ENCODE measurements at places on chromosomes 11 and 22. TPM values are rescaled to one million over a fixed set of nuclear protein-coding genes. Genes with fewer than 3 reads are reported as not detected.
A peak's percentile ranks its signal among the peaks of the same experiment; 100 is the strongest.

The C11orf91 gene
- polyA plus RNA-seq, result not detected

The PHOX2A gene
- polyA plus RNA-seq, result not detected

The ASCL2 gene
- polyA plus RNA-seq, result 0.82 TPM

The SNX32 gene
- polyA plus RNA-seq, result 3.1 TPM

The OR10A2 gene
- not detected for polyA plus RNA-seq

The FJX1 gene
- polyA plus RNA-seq, result 5.9 TPM

The OTOG gene
- polyA plus RNA-seq, result 0.14 TPM

The TMEM184B gene
- polyA plus RNA-seq, result 35.5 TPM

The RASGRP2 gene
- polyA plus RNA-seq, result 9.9 TPM

- DNase-seq, result no peak
Measured at GRCh38 chr22:28188178-28188879, 269.3 kb upstream of the PITPNB start.

- no peak for DNase-seq
Measured at GRCh38 chr11:116885951-116886655, 48.7 kb upstream of the APOA1 start.

- DNase-seq, result no peak
Measured at GRCh38 chr11:78406568-78407196, 10.9 kb downstream of the GAB2 start.

- no peak for DNase-seq
Measured at GRCh38 chr11:72573072-72573854, 101.0 kb downstream of the PDE2A start.

GRCh38 chr11:121337740-121338272, 45.2 kb downstream of the SC5D start:
- DNase-seq, result peak; percentile 48

DNA sequence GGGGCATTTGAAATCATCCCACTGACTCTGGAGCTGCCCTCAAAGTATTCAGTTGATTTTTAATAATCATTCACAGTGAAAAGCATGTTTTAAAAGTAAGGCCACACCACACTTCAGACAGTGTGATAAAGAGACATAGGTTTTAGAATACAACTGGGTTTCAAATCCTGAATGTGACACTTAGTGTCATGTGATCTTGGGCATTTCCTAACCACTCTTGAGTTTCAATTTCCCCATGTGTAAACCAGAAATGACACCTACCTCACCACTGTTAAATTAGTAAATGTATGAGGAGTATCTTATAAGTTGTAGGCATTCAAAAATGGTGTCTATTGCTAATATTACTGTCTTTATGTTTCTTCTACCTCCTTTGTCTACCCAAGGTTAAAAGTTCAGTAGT, 5.4 kb downstream of the TMEM123 start:
- DNase-seq, result no peak

GRCh38 chr11:45926001-45926401, 3.5 kb downstream of the LARGE2 start:
- DNase-seq, result no peak

GRCh38 chr11:69374110-69374945, 80.4 kb downstream of the MYEOV start:
- no peak for DNase-seq

DNA sequence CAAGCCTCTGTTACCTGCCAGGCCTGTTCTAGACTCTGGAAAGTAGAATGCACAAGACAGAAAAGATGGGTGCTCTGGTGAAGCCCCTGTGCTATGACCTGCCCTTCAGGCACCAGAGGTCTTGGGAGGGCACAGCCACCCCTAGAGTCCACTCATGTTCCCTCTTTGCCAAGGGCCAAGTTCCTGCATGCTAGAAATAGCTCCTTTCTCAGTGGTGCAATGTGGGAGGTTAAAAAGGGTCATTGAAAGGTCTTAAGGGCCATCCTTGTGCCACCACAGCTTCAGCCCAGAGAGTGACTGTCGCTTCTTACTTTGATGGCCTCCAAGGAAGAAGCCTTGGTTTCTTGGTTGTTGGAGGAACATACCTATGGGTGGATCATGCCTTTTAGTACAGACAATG, 84.6 kb upstream of the PARVA start:
- no peak for DNase-seq

DNA sequence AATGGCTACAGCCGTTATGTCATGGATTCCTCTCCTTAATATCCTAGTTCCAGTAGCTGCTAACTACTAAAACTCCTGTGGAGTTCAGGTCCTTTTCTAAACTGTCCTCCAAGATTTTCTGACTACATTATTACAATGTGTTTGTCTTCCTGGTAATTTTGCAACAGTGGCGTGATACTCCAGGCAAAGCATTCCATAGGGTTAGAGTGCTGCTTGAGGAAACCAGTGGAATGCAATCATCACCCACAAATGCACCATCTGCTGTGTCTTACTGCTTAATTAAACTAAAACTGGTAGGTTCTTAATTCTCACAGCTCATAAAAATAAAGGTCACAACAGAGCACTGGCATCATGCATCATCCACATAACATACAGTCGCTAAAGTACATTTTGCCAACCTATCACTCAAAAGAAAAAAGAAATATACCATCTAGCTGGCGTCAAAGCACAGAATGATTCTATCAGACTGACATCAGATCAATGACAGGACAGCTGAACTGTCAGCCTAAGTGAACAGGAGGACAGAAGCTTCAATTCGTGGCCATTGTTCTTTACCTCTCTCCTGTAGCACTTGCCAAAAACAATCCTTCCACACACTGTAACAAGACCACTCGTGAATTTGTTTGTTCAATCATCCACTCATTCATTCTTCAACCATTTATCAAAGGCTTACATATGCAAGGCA, 182.5 kb downstream of the CADM1 start:
- DNase-seq, result no peak

- no peak for DNase-seq
Measured at GRCh38 chr22:30186510-30186909, 60.0 kb downstream of the LIF start.

GRCh38 chr11:27217948-27218420, 145.0 kb downstream of the CCDC34 start:
- DNase-seq, result no peak

DNA sequence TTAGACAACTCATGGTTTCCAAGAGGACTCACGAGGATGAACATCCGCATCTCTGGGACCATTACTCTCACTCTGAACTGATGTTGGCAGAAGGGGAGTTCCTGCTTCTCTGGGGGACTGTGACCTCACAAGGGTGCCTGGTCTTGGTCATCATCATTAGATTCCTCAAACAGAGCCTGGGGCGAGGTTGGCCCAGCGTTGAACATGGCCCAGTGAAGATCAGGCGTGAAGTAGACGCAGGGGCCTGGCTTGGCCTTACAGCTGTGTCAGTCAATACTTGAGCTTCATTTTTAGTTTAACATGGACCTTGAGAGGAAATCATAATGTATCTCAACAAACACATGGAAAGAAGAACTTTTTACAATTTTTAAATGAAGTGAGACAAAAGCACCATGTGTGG, 617.1 kb downstream of the BRD1 start:
- no peak for DNase-seq

GRCh38 chr11:19474954-19475721, 234.4 kb upstream of the E2F8 start:
- no peak for DNase-seq

DNA sequence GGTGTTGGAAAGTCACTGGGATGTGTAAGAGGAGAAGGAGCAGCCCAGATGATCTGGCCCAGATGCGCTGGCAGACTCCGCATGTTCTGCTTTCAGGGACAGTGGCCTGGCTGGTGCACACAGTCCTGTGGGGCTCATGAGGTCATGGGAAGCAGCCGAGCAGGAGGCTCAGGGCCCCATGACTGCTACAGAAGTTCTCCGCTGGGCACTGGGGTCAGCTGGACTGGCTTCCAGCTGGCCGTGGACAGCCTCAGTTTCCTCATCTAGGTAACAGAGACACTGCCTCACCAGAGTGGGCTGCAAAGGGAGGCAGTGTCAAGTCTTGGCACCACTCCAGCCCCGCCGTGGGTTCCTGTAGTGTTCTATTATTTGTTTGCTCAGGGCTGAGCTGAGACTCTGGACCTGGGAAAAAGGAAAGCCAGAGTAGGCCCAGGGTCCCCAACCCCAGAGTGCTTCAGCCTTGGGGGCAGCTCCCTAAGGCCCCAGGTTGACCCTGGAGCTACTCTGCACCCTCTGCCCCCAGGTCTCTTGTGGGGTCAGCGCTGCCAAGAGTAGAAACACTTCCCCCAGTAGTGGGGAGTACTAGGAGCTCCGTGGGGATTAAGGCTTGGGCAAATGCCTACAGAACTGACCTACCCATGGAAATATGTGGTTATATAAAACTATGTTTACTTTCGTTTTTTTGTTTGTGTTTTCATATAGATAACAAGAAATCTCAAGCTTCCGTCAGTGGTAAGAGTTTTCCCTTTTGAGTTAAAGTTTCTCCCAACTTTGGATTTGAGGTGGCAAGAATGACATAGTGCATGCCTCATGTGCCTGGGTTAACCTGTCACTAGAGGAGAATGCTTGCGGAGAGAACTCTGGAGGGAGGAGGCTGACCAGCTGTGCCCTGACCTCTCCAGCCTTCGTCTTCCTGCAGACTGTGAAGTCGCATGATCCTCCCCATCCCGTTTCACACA, 45.3 kb downstream of the MED15 start:
- no peak for DNase-seq

GRCh38 chr11:74019860-74020259, 11.0 kb upstream of the UCP3 start:
- no peak for DNase-seq

GRCh38 chr11:39804271-39804670, 1655.2 kb downstream of the LRRC4C start:
- DNase-seq, result no peak

DNA sequence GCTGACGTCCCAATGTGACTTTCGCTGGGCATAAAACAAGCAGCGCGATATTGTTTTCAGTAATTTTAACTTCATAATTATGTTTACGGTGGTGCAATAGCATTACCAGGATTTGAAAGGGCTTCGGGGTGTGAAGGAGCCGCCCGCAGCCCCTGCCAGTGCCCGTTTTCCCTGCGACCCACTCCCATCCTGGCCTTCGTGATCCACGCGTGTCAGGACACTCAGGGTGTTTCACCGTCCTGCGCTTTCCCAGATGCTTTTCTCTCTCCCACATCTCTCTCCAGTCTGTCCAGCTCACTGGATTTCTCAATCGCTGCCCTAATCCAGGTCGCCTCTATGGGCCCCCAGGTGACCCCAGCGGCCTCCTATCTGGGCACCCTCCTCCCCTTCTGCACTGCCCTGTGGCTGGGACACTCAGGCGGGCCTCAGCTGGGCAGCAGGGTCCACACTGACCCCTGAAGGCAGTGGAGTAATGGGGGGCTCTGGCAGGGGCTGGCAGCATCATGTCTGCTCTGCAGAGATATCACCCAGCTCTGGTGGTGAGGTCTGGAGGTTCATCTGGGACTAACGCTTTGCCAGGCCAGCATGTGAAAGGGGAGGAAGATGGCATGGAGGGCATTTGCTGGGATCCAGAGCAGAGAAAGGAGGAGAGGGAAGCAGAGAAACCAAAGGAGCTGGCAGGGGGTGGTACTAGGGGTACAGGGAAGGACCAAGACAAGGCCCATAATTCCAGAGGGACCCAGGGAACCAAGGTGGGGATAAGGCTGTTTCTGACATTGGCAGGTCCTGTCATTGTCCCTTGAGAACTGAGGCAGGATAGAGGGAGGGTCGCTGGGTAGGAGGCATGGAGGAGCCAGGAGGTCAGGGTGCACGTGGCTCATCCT, 622.8 kb downstream of the BRD1 start:
- DNase-seq, result no peak

- DNase-seq, result no peak
Measured at GRCh38 chr22:20267441-20268278, 458 bp downstream of the RTN4R start.

- DNase-seq, result no peak
Measured at GRCh38 chr11:121448431-121448941, 3.6 kb upstream of the SORL1 start.

DNA sequence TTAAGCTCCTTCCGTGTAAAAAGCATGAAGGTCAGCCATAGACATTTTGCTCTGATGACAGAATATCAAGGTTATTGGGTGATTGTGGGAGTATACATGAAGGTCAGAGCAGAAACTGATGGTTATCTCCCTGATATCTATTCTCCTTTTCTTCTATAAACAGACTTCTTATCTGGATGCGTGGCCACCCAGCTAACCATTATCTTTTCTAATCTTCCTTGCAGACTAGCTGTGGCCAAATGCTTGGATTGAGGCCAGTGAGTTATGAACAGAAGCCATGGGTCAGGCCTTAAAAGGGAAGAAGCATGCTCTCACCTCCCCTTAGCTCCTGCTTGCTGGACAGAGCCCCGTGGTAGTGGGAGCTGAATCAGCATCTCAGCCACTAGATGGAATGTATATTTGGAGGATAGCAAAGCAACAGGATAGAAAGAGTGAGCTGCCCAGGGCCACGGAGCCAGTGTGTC, 31.3 kb upstream of the LRRC55 start:
- no peak for DNase-seq

DNA sequence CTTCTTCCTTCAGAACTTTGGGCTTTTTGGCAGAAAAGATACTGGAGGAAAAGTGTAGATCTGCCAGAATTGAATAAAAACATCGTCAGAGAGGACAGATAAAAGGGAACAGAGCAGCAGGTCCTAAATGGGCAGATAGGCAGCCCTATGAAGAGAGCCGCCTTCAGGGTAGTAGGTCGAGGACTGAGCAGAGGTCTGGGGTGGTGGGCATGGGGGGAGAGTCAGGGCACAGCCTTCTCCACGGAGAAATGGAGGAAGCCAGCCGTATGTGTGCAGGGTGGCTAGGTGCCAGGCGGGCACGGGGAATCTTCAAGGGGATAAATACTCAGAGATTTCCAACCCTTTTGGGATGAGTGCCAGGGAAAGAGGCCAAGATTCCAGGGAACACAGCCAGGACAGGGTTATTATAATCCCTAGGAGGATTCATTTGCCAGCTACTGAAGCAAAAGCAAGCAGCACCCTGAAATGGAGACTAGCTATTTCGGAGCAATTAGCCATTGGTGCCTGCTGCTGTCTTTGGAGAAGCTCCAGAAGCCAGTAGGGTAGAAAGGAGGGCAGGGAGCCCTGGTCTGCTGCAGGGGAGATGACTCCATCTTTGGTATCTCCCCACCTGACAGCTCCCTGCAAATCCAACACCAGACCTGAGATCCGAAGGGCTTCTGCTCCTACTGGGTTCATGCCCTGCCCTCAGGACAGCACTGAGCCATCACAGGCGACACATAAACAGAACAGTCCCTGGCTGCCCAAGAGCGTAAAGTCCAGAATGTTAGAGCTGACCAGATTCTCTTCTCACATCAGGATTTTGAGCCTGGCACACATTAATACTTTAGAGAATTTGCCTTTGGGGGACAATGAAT, 174.5 kb upstream of the NTM start:
- peak; percentile 67 for DNase-seq

DNA sequence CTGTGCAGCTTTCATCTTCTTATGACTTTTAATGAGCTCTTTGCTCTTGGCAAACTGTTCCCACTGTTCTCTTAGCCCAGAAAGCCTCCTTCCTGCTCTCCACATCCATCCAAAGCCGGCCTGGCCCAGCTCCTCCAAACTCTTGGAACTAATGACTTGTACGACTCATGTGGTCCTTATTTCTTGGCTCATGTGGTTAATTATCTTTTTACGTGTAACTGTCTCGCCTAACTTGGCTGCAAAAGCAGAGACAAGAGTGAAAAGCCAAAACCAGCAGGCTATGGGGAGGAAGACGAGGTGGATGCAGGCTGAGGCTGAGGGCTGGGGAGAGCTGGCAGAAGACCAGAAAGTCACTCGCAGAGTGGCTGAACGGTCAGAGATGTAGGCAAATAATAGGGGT, 5.5 kb downstream of the CSNK2A3 start:
- DNase-seq, result peak; percentile 45
